ENCODE measurements at places on chromosomes 6 and 20.

DNA sequence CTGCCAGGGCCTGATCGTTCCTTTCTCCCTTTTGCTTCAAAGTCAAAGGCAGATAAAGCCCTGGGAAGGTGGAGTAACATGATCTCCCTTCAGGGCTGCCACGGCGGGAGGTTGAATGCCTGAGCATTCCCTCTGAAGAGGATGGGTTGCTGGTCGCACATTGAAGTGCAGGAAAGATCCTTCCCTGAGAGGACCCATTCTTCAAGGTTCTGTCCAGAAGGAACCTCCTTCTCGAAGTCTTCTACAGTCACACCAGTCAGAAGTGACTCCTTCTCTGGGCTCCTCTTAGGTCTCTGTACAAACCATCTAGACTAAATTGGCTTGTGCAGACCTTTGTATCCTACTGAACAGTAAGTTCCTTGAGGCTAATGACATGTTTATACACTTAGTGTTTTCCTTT is 192.6 kb upstream of the VGLL2 start:
- DNase-seq = no peak

GRCh38 chr6:35512740-35513139 is at the start of gene TULP1:
Gene TULP1 (minus strand): TSS chr6:35512896. CDS start chr6:35512858, 38 bp downstream.
- DNase-seq = no peak

GRCh38 chr20:62030834-62031434 is 34.7 kb downstream of the TAF4 start:
- no peak for DNase-seq

DNA sequence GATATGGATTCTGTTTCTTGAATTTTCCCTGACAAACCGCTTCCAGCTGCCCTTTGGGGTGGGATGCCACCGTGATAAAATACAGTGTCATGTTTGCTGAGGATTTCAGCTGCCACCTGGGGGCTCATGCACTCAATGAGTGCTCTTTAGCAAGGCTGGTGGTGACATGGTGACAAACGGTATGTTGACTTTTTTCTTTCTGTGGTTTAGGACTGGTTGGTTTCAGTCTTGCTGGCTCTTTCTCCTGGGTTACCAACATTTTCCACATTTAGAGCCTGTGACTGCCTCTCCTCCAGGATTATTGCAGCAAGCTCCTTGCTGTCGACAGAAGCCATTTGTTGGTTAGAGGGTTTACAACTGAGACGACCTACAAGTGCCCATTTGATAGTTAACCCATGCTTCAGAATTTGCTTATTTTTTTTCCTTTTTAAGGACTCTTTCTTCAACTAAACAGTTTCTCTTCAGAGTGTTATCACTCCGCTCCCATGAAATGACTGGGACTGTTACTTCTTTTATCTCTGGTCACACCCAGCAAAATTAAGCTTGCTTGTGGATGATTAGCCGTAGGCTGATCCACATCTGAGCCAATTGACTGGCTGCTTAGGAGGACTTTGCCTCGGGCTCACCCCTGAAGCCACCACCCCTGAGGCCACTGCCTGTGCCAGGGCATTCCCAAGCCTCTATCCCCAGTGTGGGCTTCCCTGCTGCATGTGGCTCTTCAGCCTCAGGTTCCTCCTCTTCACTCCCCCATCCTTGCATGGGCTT is 48.4 kb upstream of the CDYL start:
- peak; percentile 2 for DNase-seq

DNA sequence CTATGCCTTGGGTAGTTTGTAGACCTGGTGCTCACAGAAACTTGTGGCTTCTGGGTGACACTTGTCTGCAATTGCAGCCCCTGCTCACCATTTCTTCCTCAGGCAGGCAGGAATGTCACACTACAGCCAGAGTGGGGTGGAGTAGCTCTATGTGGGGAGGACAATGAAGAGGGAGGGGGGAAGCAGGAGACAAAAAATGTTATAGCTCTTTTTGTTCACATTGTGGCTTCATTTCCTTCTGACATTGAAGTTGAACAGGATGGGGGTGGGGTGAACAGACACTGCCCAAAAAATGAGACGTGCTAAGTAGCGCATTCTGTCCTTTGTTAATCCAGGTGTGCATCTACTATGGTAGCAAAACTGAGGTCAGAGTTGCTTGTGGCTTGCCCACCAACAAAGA is at the start of gene THEMIS:
THEMIS (minus strand) TSS at position 124 of the 400 bp plus-strand sequence. CDS start 126 bp downstream, outside the sequence.
- DNase-seq = no peak

- DNase-seq = no peak
Measured at GRCh38 chr6:167841981-167842380, 15.3 kb downstream of the AFDN start.

GRCh38 chr6:139135578-139136545 is 982 bp downstream of the HECA start:
- peak; percentile 36 for DNase-seq

DNA sequence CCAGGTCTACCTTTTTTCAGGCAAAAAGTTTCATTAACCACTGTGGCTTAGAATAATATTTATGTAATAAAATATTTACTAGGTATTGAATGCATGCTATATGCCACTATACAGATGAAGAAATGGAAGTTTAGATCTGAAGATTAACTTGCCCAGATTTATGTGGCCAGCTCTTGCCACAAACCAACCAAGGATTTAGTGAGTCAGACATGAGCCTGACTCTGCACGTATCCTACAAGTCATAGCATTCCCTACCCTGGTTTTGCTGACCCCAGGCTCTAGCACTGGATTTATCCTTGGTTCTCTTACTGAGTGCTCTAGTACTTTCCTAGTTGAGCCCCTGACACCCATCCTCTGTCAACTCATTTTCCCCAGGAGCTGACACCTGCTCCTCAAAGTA is 75.4 kb downstream of the ANKEF1 start:
- no peak for DNase-seq

- DNase-seq = no peak
Measured at GRCh38 chr6:107330168-107330567, 129.2 kb downstream of the PDSS2 start.

DNA sequence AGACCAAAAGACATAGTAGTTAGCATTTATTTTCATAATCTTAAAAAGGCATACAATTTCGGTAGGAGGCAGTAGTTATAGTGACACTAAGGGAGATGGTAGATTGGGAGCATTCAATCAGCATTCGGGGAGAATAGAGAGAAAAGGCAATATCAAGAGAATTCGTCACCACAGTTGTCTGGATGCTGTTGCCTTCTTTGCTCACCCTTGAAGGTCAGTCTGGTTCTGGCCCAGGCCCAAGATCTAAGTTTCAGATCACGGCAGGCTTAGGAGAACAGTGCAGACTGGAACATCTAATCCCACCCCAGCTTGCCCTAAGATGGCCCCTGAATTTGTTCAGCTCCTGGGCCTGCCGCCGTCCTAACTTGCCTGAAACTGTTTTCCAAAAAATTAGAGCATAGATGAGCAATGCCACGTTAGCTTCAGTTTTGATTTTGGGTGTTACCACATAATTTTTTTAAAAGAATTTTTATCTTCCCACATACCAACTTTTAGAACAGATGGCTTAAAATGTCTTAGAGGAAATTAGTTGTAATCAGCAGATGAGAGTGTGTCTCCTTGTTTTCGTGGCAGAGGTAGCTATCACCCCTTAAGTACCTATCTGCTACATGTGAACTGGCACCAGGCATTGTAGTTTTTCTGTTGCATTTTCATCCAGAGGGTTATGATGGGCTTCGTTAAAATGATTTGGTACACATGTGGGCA is 8.3 kb upstream of the CEP85L start:
- DNase-seq = no peak

- no peak for DNase-seq
Measured at GRCh38 chr6:130178692-130179091, 44.1 kb downstream of the SAMD3 start.

DNA sequence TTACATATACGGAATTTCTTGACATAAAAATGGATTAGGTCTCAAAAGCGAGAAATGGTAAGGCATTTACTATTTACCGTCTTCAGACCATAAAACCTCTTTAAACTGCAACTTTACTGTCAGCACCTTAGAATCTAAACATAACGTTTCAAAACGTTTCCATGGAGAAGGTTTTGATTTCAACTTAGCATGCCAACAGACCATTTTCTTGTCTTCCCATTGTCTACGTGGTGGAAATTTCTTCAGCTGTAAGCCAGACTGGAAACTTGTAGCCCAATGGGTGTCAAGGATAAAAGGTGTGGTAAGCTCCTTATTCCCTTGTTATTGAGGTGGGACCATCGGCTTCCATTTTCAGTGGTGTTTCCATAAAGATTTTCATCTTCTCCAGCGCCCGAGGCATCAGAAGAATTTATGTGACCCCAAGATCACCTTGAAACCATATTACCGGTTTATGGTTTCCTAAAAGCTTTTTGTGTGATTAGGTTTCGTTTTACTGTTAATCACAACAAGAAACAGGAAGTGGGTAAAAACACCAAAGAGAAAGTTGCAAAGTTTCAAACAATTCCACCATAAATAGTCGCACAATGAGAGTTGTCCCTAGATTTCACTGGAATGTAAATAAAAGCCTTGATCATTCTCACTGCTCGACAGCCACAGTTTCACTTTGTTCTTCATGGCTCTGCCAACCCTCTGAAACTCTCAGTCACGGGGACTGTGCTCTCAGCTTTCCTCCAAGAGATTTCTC is 63.0 kb upstream of the CD2AP start:
- no peak for DNase-seq

DNA sequence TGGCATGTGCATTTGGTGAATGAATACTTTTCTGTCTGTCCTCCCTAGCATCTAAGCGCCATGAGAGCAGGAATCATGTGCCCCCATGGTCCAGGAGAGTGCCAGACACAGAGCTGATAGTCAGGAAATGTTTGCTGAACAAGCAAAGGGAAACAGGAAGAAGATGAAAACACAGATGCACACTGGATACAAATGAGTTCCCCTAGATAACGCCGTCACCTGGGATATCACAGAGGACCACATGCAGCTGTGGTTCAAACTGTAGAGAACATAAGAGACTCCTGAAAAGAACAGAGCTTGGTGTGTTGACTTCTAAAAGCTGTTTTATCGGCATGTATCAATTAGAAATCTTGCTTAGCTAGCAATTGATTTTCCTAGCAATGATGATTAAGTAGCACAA is 293.7 kb downstream of the BTBD3 start:
- DNase-seq = no peak

DNA sequence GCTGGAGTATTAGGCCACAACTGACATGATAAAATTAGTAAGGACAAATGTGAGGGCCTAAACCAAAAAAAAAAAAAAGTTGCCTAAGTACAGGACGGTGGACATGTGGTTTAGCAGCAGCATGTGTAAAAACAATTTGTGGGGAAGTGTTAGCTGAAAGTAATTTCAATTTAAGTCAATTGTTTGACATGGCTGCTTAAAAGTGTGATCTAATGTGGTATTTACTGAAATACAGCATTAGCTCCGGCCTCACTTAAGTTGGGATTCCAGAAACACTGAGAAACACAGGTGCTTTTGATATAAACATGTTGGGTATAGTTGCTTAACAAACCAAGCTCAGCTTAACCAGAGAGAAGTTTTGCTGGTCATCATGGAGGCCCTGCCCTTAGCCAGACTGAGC is 119.7 kb downstream of the FYN start:
- DNase-seq = no peak

GRCh38 chr20:16001286-16001685 is 572.0 kb downstream of the KIF16B start:
- DNase-seq = no peak

DNA sequence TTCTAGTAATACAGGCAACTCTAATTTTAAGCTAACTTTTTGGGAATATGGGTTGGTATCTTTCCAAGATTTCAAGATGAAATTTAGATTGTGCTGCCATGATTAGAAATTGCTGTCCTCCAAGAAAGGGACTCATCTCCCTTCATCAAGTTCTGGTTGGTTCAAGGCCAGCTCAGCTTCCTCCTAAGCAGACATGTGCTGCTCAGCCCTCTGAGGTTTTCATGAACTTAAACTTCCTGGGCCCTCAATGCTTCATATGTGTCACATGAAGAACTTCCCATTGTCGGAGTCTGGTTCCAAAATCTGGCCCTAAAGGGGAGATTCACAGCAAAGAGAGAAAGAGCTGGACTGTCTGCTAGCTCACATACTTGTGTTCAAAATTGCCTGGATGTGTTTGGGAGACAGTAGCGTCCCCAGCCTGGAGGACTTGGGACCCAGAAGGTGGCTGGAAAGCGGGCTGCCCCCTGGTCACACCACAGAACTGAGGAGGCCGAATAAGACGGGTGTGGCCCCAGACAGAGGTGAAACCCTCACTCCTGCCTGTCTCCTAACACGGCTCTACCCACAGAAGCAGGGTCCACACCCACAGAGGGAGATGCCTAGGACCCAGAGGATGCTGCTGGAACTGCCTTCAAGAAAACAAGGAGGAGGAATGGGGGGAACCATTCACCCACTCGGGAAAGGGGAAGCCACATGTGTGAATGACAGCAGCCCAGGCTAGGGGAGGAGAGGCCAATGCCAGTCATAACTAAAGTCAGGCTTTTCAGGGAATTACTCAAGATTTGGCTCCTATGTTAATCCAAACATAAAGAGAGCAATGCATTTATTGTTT is 54.3 kb upstream of the GPR31 start:
- DNase-seq = no peak

DNA sequence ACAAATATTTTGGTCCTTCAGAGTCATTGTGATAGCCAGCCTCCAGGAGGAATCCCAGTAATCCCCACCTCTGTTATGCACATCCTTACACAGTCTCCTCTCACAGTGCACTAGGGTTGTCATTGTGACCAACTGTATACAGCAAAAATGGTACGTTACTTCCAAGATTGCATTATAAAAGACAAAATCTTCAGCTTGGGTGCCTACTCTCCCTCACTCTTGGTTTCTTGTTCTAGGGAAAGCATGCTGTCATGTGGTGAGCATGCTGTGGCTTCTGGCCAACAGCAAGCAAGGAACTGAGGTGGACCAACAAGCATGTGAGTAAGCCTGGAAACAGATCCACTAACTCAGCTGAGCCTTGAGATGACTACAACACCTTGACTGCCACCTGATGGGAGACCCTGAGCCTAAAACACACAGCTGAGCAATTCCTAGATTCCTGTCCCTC is 130.1 kb upstream of the DST start:
- DNase-seq = no peak

DNA sequence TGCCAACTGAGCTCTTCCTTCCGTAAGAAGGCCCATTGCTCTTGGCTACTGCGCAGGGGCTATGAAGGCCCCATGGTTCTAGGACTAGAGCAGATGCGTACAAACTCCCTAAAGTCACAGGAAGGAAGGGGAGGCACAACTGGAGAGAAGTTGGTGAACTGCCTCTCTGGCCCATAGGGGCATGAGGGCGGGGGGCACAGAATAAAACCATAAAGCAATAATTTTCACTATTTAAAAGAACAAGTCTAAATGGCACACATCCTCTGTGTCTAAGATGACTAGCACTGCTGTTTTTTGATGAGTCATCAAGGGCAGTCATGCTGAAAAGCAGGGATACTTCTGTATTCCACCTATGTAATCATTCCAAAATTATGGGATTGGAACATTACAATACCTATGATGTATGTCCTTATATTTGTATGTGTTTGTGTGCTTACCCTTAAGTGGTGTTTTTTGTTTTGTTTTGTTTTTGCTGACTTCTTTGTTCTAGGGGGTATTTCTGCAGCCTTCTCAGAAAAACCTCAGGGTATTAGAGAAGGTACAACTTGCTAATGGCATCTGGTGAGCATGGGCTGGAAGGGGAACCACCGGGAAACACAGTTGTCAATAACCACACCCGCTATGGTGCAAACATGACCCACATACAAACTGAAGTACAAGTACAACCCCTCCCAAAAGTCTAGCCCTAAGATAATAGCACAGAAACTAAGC is 36.9 kb downstream of the B4GALT5 start:
- no peak for DNase-seq

GRCh38 chr6:129844118-129844891 is 16.8 kb downstream of the TMEM244 start:
- no peak for DNase-seq

GRCh38 chr20:13873831-13874230 is 89.0 kb downstream of the NDUFAF5 start:
- no peak for DNase-seq

- no peak for DNase-seq
Measured at GRCh38 chr20:326645-327185, 1.4 kb downstream of the SOX12 start.
